Activated CD8-positive, alpha-beta memory T cell treated with anti-CD3 and anti-CD28 coated beads, Interleukin-2, amount 50 U/mL, for 48 hours (primary cell): ENCODE measurements at places on chromosomes 2 and 18.

DNA sequence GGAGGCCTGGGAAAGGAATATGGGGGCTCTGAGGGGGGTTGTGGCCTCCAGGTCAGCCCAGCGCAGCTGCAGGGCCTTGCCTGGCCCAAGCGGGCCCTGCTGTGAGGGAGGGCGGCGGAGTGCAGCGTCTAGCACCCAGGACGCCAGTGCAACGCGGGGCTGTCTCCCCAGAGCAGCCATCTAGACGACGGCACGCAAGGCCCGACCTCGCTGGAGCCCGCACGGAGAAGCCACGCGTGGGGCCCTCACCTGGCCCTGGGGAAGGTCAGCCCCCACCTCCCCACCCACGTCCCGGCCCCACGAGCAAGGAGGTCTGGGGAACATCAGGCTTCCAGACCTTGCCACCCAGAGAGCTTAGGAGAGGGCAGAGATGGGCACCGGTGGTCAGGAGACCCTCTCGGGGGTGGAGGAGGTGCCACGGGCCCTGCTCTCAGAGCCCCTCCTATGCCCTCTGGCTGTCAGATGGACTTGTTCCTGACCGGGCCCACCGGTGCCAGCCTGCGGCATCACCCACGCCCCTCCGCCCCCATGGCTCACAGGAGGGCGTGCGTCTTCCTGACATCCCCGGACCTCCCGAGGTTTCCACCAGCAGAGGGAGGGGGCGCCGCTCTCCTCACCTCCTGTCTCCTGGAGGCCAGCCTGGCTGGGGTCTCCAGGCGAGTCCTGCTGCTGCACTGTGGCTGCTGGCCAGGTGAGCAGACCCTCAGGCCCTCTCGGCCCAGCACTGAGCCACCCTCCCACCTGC is 17.0 kb downstream of the GPR35 start:
- peak; percentile 37 for DNase-seq

GRCh38 chr2:233928594-233929351 is 11.6 kb downstream of the TRPM8 start:
- DNase-seq = peak; percentile 63

- DNase-seq = no peak
Measured at GRCh38 chr2:229686122-229686919, 28.0 kb downstream of the DNER start.

DNA sequence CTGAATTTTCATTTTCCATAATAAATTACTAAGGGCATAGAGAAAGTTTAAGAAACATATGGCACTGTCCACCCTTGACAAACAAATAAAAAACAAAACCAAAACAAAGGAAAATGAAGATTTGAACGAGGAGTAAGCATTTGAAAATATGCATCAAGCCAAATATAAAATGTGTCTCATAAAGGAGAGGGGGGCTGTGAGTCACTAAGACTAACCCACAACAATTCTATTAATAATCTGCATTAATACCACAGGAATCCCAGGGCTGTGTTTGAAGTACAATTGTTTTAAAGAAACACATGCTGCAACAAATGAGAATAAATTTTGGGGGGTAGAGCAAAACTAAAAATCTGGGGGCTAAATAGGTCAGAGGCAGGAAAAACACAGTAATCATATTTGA is 53.8 kb upstream of the STK17B start:
- DNase-seq = no peak
